Smooth muscle cell of the umbilical artery (primary cell): ENCODE measurements at places on chromosomes 1 and 21. TPM values are rescaled to one million over a fixed set of nuclear protein-coding genes. Genes with fewer than 3 reads are reported as not detected.

The SLC9C2 gene
- 0.30 and 0.46 TPM in 2 replicates for total RNA-seq

The CROCC gene
- total RNA-seq = 14.2 and 20.5 TPM in 2 replicates

The DMRTA2 gene
- under 0.01 and 0.05 TPM in 2 replicates for total RNA-seq

The RNU1-3 gene
- total RNA-seq = under 0.01 TPM in 2 replicates
